Left lobe of liver (tissue), 2 donors: ENCODE measurements at places on chromosomes 6 and 20.

DNA sequence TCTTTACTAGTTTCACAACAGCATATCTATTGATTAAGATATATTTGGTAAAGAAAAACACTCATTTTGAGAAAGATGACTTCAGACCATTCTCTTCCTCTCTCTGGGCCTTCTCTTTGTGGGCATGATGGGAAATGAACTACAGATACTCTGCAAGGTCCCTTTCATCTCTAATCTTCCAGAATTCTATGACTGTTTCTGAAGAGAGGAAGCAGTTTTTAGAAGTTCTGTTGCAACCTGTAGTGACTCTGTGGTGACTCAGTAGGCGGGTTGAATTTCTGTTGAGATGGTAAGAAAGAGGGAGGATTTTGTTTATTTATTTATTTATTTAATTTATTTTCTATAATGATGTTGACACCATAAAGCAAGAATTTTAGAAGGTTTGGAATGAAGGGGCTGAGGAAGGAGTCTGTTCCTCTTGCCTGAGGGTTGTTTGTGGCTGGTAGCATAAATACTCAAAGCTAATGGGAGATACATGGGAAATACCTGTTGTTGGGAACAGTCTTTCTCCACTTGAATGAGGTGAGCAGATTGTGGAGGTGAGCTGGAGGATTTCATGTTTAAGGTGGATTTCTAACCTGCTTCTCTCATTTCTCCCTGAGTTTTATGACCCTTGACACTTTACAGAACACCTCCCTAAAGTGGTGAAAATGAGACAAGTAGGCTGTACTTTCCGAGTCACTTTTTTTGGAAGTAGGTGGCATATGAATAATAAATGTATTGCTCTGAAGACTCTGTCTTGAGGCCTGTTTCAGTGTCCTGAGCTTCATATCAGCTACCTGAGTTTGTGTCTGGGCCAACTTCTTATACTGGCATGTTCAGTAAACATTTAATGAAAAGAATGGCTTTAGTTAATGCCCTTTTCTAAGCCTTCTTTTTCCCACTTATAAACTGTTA, 15.0 kb downstream of the ACSS2 start:
- no peak for DNase-seq

DNA sequence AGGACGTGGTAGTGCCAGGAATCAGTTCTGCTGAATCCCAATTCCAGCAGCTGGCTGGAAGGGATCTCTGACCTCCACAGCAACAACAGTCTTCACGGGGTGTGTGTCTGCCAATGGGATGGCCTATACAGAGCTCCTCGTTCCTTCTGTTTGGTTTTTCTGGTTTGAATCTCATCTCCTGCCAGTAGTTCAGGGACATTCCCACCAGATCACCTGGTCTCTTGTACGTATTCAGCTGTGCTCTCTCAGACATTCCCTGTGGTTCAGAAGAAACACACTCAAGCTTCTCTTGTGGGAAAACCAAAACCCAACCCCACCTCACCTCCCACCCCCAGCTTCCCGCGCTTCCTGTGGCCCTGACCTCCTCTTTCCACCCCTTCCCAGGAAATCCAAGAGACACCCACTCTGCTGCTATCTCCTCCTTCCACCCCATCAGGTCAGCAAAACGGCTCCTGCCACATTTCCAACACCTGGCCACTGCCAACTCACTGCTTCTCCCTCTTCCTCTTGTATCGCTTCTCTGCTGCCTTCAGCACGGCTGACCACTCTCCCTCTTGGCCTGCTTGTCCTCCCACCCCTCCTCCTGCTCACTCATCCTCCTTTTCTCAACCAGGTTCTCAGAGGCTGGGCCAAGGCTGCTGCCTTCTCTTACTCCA, 63.3 kb upstream of the PTGIS start:
- DNase-seq, result no peak

GRCh38 chr20:14991023-14991422, 653.6 kb upstream of the FLRT3 start:
- no peak for DNase-seq

DNA sequence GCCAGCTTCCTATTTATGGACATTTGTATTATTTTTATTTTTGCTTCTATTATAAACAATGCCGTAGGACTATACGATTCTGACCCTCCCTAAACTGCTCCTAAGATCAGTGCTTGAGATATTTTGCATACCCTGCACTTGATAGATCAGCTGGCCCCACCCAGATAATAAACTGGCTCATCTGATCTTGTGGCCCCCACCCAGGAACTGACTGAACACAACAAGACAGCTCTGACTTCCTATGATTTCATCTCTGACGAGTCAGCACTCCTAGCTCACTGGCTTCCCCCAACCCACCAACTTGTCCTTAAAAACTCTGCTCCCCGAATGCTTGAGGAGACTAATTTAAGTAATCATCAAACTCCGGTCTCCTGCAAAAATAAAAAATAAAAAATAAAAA, 34.9 kb upstream of the TFAP2A start:
- DNase-seq, result no peak

GRCh38 chr6:96610019-96610418, 47.1 kb downstream of the FHL5 start:
- no peak for DNase-seq

DNA sequence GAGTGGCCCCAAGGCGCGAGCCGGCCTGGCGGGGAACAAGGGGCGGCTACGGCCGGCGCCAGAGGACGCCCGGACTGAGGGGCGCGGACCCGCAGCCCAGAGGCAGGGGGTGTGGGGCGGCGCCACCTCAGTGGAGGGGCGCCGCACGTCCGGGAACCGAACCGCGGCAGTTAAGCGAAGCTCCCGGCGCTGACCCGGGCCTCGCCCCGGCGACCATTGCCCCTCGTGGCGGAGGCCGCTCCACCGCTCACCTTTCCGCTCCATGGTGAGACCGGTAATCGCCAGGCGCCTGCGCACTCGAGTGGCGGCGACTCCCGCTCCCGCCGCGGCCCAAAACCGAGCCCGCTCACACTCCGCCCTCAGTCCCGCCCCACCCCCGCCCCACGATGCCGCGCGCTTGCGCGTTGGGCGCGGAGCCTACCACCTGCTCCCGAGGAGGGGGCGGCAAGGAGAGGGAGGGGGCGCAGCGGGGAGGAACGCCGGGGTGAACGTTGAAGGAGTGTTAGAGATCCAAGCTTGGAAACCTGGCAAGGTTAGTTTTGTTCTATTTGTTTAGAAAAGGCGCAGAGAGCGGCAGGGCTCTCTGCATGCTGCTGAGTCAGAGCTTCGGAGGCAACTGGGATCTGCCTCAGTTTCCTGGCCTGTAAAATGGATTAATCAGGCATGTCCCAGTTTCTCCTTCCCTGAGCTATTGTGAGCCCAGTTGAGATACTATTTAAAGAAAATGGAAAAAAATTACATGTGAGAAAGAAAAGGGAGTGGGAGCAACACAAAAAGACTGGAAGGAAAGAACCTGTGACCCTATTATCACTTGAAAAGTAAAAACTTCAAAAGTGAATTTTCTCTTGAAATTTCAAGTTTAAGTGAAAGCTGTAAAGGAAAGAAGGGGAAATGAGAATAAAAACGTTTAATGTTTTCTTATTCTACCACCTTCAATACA, at the start of gene SRPK1:
Gene SRPK1, minus strand, starts transcription at position 306 of the 940 bp plus-strand sequence. Its CDS starts 42 bp downstream, at position 264.
- DNase-seq, result peak; percentile 96

DNA sequence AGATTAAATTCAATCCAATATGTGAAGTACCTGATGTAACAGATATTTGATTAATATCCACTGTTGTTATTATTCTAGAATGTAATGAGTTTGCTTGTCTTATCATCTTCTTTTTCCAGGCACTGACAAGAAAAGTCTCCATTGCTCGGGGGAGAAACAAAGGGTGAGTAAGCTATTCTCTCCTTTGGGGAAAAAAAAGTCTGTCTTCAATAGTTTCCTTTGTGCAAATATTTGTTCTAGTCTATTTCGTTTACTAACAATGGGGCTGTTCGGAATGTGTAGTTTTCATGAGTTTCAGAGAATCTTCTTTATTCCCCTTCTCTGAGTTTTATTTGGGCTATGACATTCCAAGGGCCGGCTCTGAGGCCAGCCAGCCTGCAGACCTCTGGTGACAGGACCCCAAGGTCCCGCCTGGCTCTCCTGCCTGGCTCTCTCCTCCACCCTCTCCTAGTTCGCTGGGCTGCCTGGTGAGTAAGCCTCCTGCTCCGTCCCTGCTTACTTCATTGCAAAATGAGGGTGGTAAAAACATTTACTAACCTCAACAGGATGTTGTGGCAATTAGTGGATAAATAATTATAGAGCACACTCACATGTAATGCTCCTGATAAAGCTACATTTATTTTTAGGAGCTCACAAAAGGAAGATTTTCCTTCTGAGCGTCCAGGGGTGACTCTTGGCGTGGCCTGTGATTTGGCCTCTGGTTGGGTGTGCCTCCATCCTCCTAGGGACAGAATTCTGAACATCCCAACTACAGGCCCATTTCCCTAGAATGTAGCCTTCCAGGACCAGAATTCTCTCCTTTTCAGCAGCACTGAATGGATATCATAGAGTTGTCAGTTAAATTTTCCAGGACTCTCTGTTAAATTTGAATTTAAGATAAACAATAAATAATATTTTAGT, 43.1 kb upstream of the SNX9 start:
- no peak for DNase-seq

- DNase-seq, result no peak
Observed at GRCh38 chr6:12635813-12636212, 80.8 kb upstream of the PHACTR1 start.

GRCh38 chr6:132489376-132489775, 23.5 kb downstream of the STX7 start:
- DNase-seq, result no peak

DNA sequence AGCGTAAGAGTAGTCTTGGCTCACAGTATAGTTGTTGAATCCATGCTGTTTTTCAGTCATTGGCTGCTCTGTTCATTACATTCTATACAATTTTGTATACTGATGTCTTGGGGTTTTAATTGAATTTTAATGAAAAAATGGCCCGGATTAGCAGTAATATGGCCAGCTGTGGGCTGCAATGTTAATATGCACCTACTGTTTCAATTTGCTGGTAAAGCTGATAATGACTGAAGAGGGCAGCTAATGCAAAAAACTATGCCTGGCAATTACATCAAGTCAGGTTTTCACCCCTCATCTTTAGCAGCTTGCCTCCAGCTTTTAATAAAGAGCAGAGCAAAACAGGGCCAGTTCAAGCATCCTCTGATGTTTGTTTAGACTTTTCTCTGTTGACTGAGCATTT, 394.5 kb downstream of the PLCB1 start:
- DNase-seq, result no peak
